ENCODE measurements at places on chromosomes 1 and 21.

DNA sequence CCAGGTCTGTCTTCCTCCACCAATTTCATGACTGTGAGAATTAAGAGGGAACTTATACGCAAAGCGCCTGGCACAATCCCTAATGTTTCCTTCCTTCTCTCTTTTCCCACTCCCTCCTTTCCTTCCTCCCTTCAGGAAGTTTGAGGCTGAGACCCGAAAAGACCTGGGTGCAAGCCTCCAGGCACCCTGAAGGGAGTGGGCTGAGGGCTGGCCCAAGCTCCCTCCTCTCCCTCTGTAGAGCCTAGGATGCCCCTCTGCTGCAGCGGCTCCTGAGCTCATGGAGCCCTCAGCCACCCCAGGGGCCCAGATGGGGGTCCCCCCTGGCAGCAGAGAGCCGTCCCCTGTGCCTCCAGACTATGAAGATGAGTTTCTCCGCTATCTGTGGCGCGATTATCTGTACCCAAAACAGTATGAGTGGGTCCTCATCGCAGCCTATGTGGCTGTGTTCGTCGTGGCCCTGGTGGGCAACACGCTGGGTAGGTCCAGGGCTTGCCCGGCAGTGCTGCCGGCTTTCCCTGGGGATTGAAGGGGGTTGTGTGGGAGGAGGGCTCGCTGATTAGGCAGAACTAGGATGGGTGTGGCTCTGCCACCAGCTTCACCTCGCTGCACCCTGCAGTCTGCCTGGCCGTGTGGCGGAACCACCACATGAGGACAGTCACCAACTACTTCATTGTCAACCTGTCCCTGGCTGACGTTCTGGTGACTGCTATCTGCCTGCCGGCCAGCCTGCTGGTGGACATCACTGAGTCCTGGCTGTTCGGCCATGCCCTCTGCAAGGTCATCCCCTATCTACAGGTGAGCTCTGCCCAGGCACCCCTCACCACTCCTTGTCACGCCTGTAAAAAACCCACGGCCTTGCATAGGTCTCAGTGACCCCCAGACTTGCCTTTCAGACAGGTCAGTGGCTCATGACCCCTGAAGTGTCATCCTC is 1.7 kb downstream of the HCRTR1 start:
- DNase-seq = no peak

- DNase-seq = no peak
Observed at GRCh38 chr1:70034403-70034802, 171.0 kb downstream of the LRRC40 start.

GRCh38 chr1:34865981-34866761 is 6.6 kb upstream of the SMIM12 start:
- DNase-seq = peak; percentile 91

GRCh38 chr1:3444298-3444697 is 10.2 kb upstream of the ARHGEF16 start:
- DNase-seq = no peak

DNA sequence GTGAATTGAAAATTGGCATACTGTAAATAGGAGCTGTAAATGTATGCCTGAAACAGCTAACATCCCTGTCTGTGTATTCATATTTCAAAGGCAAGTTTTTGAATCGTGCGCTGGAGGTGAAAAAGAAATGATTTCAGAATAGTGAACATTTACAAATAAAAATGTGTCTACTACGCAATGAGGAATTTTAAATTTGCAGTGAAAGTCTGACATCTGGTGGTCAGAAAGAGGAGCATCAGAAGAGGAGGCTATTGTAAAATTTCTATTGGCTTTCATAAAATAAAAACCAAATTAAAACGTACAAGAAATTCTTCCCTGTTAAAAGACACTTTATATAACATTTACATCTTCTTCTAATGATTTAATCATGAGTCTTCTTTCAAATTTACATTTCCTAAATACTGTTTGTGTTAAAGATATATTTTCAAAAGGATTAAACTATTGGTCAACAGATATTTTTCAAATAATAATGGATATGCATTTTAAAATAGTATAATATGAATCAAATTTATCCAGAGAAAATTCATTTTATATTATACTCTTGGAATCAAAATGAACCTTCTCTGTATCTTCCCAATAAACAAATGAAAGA is 113.7 kb upstream of the RRP15 start:
- no peak for DNase-seq

GRCh38 chr1:217524787-217525520 is 105.9 kb downstream of the GPATCH2 start:
- no peak for DNase-seq

DNA sequence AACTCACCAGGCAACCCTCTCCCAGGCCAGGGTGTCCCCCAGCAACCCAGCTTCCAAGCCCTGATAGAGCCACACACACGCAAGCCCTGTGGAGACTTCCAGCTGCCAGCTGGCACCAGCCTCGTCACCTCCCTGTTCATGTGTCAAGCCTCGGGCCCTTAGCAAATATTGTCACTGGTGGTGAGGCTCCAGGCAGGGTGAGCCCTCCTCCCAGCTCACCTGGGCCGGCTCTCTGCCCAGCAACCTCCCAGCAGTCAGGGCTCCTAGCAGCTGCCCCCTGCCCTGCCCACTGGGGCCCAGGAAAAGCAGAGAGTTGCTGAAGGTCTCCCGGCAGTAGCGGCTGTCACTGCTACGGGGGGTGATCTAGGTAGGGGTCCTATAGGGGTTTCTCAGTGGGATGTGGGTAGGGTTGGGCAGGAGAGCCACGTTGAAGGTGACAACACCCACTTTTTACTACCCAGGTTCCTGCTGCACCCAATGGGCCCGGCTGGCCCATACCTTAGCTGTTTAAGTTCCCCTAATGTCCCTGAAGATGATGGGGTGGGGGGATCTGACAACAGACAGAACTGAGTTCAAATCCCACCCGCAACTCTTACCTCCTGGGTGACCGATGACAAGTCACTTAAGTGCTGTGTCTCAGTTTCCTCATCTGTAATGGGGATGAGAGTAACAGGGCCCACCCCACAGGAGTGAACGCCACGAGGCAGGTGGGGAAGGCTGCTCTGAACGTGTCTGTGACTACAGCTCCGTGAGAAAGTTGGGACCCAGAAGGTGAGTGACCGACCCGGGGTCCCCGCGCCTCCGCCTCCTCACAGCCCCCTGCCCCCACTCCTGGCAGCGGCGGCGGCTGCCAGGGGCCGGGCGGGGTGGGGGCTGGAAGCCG is 678 bp downstream of the TTC39A start:
- DNase-seq = no peak

GRCh38 chr1:10189659-10190058 is 20.7 kb upstream of the KIF1B start:
- DNase-seq = no peak

- no peak for DNase-seq
Observed at GRCh38 chr1:210647406-210648333, 319.0 kb downstream of the HHAT start.

GRCh38 chr1:226831953-226832352 is 38.5 kb upstream of the PSEN2 start:
- no peak for DNase-seq

DNA sequence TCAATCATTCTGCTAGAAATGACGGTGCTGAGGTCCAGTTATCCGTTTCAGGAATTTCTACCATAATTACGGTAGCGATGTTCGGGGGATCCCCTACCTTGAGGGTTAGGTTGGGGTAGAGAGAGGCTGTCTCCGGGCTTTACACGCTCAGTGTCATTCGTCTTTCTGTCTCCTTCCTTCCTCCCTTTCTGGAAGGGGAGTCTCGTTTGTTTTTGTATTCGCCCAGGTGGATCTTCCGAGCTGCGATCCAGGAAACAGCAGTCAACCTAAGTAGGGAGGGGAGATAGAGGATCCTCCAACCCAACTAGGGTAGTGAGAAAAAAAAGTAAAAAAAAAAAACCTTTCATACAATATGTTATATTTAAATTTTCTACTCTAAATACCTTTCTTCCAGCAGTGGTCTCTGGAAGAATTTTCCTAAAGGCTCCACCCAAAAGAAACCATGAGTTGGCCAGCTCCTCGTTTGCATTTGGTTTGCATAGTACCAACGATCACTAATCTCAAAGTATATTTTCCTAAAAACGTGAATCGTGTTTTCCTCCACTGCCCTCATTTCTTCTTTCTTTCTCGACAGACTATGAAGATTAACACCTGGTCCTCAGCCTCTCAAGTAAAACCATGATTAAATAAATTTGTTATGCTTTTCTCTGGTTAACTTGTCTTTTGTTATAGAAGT is 611 bp upstream of the PIK3C2B start:
- no peak for DNase-seq

DNA sequence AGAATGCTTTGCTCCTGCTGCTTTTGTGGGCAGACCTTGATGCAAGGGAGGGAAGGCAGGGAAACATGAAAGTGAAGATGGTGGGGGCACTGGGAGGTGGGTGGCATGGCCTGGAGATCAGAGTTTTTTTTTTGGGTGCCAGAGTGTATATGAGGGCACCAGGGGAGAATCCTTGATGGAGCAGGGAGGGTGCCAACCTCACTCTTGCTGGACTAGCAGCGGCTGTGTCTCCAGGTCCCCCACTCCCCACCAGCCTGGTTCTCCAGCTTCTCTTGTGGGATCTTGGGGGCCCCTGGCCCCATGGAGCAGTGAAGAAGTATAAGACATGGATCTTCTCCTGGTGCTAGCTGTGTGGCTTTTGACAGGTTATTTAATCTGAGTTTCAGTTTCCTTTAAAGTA is 13.5 kb upstream of the PRELP start:
- DNase-seq = no peak

DNA sequence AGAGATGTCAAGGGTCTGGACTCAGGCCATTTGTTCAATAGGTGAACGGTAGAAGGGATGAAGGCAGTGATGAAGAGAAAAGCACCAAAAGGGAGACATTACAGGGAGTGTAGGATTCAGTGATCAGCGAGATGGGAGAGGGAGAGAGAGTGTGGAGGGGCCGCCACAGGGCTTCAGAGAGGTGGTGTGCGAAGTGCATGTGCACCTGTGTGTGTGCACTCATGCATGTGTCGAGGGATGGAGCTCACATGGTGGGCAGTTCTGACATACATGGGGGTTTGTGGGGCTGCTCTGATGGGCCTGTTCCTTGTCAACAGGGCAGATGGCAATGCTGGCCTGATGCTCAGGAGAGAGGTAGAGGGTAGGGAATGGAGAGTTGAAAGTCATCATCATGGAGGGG is 11.4 kb upstream of the KCNA2 start:
- DNase-seq = no peak

- no peak for DNase-seq
Observed at GRCh38 chr1:35894183-35894582, 11.2 kb downstream of the AGO1 start.

DNA sequence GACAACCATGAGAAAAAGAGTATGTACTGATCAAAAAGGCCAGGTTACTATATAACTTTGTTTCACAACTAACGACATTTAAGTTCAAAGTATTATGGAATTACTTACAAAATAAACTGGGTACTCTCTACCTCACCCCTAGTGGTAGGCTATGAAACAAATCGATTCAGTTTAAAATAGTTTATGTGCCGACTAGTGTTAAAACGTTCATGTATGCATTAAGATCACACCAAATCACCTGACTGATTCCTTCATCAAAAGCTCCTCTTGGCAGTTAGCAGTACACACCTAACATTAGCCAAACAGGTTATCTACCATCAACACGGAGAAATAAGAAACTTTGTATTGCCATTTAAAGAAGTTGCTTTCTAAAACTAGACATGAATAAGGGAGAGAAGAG is 137.1 kb downstream of the AKT3 start:
- no peak for DNase-seq

DNA sequence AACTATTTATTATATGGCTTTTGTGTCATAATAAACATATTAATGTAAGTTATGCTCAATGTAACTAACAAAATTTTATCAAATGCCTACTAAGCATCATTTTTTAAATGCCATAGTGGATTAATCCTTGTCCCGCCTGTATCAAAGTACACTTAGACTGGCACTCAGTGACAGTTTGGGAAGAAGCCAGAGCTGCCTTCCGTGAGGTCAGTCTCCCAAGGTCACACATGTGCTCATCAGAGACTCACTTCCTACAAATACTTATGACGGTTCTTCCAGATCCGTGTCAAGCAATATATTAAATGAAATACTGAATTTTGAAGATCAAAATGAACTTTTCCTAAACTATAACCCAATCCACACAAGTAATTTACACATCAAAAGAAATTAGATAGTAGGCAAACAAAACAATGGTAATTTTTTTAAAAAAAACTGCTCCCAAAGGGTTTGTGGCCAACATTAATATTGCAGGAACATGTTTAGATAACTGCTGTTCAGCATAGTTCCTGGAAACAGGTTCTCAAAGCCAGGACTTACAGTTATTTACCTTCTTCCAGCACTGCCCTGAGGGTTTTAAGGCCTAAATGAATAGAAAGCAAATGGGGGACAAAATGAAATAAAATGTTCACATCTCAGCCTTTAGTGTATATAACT is 27.2 kb downstream of the WLS start:
- DNase-seq = no peak

DNA sequence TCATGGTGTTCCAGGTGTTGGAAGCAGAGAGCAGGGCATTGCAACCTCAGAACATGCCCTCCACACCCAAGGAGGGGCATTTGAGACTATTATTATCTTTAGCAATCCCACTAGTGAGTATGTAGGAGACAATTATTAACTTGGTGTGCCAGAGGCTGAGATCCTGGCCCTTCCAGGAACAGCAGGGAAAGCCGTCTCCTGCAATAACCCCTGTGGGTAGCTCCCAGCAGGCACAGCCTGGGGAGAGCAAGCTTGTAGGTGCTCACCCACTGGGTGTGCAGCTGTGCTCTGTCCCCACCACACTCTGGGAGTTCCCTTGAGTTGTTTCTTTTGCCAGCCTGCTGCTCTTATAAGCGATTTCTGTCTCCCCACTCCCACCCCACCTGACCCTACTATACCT is 10.3 kb downstream of the CFAP107 start:
- DNase-seq = no peak

GRCh38 chr1:52601519-52601918 is 652 bp upstream of the GPX7 start:
- DNase-seq = no peak

DNA sequence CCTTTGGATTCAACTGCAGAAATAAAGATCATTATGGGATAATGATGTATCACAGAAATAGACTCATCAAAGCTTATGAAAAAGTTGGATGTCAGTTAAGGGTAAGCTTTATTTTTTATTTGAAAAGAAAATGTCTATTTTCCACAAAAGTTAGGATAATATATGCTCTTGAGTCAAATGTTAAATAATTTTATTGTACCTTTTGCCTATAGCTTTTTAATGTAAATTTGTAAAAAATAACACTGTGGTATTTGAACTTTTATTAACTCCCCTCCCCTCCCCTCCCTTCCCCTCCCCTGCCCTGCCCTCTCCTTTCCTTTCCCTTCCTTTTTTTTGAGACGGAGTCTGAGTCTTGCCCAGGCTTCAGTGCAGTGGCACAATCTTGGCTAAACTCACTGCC is 24.9 kb downstream of the MORC3 start:
- no peak for DNase-seq

- DNase-seq = peak; percentile 27
Observed at GRCh38 chr1:110339407-110340206, 430 bp downstream of the RBM15 start.
